ENCODE measurements at places on chromosomes 3 and 15.
A peak's percentile ranks its signal among the peaks of the same experiment; 100 is the strongest.

DNA sequence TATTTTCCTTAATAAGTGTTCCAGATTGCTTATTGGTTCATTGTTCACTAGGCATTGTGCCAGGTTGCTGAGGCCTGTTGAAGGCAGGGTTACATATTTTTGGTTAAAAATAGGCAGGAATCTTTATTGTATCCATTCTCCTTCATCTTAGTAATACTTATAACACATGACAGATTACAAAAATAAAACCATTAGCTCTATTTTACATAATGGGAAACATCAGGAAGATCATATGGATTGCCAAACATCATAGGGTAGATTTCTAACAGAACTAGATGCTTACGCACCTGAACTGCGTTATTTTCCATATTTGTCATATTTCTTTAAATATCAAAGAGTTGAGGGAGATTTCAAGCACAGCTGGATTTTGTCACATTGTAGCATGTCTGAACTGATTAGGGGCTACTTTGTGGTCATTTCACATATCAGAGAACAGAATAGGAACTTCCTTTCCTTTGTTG is 462.9 kb upstream of the SGO1 start:
- DNase-seq = no peak

DNA sequence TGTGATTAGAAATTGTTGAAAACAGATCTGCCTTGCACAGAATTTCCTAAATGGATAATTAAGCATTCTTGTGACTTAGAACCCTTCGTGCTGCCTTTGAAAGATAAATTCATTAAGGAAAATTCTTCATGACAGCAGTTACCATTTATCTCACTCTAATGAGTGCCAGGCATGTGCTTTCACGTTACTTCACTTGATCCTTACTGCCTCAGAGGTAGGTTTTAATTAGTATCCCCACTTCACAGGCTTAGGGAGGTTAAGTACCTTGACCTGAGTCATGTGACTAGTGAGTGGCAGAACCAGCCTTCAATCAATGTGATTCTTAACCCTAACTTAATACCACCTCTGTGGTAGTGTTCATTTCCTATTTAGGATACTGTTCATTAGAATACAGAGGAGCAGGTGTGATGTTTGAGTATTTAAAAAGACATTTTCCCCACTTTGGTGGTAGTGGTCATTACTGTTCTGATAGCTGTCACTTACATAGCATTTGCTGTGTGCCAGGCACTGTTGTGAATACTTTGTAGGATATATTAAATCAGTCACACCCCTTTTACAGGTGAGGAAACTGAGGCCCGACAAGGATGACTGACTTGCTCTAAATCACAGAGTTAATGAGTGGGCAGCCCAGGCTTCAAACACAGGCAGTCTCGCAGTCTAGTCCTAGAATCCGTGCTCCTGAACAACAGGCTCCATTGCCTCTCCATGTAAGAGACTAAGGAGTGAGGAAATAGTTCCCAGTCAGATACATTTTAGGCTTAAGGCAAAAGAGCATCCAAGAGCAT is 57.9 kb downstream of the RLBP1 start:
- DNase-seq = no peak

GRCh38 chr3:30186741-30187219 is 419.6 kb upstream of the TGFBR2 start:
- DNase-seq = no peak

GRCh38 chr3:172869784-172870518 is 119.4 kb downstream of the ECT2 start:
- no peak for DNase-seq

DNA sequence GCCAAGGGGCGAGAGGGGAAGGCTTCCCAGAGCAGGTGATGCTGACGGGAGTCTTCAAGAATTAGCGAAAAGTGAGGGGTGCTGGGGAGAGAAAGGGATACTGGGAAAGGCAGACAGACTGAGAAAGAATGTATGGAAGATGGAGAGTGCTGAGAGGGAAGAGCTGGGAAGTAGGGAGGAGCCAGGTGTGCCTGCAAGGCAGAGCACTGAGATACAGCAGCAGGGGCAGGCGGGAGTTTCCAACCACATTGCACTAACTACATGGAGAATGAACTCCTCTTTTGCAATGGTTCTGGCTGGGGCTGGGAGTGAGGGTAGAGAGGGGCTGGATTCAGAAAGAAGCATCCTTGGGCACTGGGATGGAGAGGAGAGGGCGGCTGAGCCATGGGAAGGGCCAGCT is 16.0 kb upstream of the CRABP1 start:
- DNase-seq = peak; percentile 17

- no peak for DNase-seq
Observed at GRCh38 chr3:108940166-108940565, 13.5 kb downstream of the GUCA1C start.

GRCh38 chr3:19226479-19226878 is 78.2 kb downstream of the KCNH8 start:
- no peak for DNase-seq

DNA sequence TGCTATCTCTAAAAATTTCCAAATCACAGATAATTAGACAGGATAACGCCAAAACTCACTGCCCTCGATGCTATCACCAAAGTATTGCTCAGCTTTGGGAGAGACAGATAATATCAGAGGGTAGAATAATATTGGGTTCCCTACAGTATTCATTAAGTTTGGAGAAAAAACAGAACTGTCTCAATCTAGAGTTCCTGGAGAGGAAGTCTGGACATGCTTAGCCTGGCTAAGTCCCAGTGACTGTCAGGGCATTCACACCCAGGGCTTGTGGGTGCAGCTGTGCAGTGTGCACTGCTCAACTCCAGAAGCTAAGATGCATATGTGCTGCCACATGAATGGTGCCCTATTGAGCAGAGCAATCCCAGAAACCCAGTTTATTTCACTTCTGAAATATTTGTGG is 459.6 kb upstream of the DPH6 start:
- DNase-seq = no peak

GRCh38 chr3:20747741-20748140 is 561.7 kb upstream of the SGO1 start:
- no peak for DNase-seq

DNA sequence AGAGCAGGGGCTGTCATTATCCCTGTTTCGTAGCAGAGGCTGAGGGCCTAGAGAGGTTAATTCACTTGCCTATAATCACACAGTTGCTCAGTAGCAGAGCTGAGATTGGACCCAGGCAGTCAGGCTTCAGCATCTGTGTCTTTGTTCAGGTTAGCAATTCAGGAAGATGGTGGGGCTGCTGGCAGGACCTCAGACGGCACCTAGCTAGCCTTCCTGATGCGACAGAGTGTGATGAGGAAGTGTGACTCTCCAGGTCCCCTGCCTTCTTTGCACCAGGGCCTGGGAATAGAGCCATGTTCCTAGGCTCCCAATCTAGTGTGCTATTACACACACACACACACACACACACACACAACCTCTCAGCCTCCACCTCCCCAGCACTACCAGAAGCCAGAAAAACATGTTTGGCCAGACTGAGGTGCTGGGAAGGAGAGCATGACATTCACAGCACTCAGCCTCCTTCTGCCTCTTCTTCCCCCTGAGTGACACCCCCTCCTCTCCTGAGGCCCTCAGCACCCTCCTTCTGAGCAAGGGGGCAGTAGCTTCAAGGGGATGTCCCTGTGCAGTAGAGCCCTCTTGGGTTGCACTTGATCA is 88.9 kb downstream of the TLE3 start:
- DNase-seq = no peak

DNA sequence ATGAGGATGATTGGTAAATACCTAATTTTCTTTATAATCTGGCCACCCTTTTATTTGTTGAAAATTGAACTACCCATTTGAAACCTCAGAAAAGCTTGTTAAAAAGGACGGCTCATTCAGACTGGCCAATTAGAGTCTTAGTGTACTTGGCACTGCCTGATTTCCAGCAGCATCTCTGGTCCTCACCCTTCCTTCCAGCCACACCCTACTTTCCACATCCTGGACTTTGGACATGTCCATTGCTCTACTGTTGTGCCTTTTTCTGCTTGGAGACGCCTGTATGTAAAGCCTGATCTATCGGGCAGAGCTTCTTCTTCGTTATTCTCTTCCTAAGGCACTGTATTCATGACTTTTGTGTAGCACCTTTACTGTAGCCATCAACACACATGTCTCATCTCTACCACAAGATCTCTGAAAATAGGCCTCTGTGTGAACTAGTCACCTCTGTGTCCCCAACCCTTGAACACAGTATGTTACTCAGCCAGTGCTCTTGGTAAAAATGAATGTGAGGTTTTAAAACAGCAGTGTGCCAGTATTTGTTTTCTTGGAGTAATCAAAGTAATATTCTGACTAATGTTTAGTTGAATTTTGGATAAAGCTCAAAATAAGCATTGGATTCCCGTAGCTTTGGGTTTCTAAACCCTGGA is 6.8 kb downstream of the RBM5 start:
- no peak for DNase-seq

DNA sequence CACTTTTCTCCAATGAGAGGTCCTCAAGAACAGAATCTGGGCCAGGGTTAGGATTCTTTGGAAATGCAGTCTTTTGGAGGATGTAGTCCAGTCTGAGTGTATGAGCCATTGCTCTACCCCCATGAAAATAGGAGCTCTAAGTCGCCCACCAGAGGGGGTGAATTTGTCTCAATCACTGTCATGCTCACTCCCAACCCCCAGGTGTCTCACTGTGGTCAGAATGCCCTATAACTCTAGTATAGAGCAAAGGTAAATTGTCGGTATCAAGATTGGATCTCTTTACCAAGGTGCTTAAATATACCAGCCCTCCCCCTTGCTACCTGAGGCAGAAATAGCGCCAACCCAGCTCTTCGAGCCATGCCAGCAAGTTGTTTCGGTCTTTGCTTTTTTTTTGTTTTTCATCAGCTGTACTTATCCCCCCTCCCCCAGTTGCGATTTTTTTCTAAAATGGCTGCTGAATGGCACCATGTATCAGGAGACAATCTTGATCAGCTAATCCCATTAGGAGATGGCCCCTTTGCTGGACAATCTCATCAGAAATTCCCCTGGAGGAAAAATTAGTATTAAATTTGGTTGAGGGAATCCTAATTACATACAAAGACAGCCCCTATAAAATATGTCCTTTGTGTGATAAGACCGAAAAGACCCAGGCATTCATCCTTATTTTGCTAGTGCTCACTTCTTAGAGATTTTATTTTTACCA is 130.7 kb downstream of the EBLN2 start:
- DNase-seq = no peak

- no peak for DNase-seq
Observed at GRCh38 chr3:87949879-87950208, 109.0 kb downstream of the CGGBP1 start.

- no peak for DNase-seq
Observed at GRCh38 chr3:179309225-179310078, 13.4 kb upstream of the ZNF639 start.

DNA sequence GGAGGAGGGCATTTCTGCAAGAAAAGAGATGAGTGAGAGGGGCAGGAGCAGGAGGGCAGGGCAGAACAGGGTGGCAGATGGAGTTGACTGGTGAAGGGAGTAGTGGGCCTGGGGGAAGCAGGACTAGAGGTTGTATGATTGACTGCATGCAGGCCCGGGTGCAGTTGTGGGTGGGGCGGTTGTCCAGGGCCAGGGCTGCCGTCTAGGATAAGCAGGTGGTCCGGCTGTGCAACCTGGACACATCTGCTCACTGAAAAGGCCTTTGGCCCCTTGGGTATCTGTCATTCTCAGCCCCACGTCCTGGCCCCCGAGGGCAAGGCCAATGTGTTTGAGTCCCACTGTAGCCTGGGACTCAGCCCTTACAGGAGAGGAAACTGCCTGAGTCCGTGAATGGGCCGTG is 25.4 kb downstream of the ALS2CL start:
- DNase-seq = peak; percentile 7

DNA sequence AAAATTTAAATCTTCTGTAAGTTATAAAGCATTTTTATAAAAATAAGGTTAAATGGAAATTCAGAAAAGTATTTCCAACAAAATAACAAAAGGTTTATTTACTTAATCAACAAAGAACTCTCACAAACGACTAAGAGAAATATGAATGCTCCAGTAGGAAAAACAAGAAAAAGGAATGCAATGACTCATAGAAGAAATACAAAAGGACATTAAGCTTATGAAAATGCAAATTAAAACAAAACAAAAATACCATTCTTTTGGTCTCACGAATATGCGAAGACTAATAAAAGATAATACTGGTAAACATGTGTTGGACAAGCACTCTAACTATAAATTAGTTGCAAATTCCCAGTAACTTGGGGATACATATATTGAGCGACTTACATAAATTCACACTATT is 17.5 kb upstream of the TBC1D5 start:
- no peak for DNase-seq

- no peak for DNase-seq
Observed at GRCh38 chr3:130428871-130429712, 83.6 kb downstream of the COL6A5 start.

- DNase-seq = no peak
Observed at GRCh38 chr3:127534564-127534963, 56.0 kb downstream of the TPRA1 start.

GRCh38 chr3:178451799-178452198 is 84.4 kb upstream of the KCNMB2 start:
- no peak for DNase-seq

- DNase-seq = no peak
Observed at GRCh38 chr3:76765511-76765910, 274.4 kb upstream of the ROBO2 start.

GRCh38 chr3:23776352-23776891 is 29.3 kb upstream of the UBE2E1 start:
- peak; percentile 20 for DNase-seq

GRCh38 chr3:37910671-37911400 is 49.2 kb downstream of the CTDSPL start:
- no peak for DNase-seq

- no peak for DNase-seq
Observed at GRCh38 chr3:186821429-186822387, 15.4 kb upstream of the RFC4 start.

GRCh38 chr15:97909291-97909891 is 51.1 kb upstream of the ARRDC4 start:
- peak; percentile 89 for DNase-seq

DNA sequence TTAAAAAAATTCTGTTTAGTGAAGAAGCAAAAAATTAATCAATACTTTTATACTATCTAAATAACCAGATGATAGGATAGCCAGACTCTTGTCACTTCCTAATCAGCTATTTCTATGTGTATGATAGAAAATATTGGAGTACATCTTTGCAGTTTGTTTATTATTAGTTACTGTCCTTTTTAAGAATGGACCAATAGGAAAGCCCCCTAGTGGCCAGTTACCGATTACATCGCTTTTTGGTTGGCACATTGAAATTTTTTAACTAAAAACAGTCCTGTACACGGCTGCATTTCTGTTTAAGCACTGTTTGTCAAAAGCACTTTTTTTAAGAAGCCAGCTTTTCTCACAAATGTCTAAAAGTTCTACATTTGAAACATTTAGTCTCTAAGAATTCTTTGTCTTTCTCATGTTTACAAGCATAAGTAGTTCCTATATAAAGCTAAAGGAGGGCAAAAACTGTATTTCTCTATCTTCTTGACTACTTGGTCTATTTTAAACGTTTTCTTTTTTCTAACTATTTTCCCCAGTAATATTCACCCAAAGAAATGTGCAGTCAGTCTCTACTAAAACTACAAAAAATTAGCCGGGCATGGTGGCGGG is 253.2 kb upstream of the LRTM1 start:
- DNase-seq = no peak

DNA sequence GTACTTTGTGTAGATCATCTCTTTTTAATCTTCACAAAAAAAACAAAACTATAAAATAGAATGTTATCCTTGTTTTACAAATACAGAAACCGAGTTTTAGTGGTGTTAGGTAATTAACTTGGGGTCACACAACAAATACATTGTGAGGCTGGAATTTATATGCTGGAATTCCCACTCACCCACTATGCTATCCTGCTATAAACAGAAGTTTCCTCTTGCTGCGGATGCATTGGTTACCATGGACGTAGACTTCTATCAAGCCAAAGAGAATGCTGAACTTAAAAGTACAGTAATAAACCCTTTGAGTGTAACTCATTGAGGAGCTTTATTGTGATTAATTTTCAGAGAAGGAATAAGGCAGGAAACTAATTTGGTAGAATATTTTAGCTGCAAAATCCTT is 9.2 kb downstream of the SNAP23 start:
- no peak for DNase-seq
